ENCODE measurements at places on chromosomes 4 and X.

- DNase-seq: no peak
These were observed 23.0 kb upstream of the PPA2 start for GRCh38 chr4:105496899-105497298.

DNA sequence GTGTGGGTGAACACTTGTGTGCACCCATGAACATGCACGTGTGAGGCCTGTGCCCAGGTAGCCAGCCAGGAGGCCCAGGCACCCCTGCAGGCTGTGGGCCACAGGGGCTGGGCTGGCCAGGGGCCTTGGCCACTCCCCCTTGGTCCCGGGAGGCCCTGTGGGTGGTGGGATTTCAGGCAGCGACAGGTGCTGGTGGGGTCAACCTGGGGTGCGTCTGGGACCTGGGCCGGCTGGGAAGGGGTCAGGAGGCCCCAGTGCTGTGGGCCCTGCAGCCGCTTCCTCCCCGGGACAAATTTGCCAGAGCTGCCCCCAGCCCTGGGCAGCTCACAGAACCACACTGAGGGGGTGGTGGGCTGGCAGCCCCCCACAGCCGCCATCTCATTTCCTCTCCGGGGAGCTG, 7.9 kb downstream of the FGFRL1 start:
- no peak for DNase-seq

GRCh38 chr4:79429113-79429903, 21.3 kb upstream of the GK2 start:
- DNase-seq: no peak

- DNase-seq: no peak
These were observed at the start of gene MAP7D2 for GRCh38 chrX:20116577-20117240. Gene MAP7D2, minus strand, starts transcription at chrX:20116907. Its CDS starts 28 bp downstream, at chrX:20116879.

DNA sequence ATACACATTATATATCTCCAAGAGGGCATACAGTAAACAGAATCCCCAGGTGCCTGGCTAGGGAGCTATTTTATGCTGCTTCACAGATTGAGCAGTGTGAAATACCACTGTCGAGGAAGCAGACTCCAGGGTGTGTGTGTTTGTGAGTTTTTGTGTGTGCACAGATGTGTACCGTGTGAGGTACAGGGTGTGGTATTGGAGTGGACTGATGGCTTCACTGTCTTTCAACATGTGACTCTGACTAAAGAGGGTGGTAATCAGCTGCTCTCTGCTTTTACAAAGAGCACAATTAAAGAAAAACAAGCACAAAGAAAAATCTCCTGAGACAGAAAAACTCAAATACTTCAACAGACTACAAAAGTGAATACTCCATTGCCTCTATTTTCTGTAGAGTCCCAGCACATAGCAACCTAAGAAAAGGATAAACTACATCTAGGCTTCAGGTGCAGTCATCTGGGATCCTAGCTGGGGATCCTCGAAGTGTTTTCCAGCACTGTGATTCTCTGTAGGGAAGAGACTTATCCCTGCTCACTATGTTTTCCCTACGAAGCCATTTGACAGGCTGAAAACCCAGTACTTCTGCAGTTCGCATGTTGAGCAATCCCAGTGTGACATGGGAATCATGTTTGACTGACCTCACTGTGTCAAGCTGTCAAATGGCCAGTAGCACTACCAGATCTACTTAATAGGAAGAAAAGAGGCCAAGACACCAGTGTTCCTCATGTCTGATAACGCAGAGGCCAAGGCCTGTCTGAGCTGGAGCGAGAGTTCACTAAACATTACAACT, 100.3 kb downstream of the CDS1 start:
- no peak for DNase-seq

DNA sequence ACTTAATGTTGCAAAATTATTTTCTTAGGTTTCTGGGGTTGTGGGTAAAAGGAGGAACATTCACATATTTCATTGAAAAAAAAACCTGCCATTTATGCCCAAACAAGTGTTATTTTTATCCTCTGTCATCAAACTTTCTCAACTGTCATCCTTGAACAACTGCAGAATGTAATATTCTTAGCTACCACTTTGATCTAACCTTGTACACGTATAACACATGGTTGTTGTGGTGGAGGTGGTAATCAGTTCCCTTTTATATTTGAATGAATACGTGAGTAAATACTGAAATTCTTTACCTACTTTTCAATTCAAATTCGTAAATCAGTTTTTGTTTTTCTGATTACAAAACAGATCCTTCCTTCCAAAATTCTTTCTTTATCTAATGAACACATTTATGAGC, 3.8 kb upstream of the AMMECR1 start:
- DNase-seq: no peak

- DNase-seq: no peak
These were observed 256.3 kb downstream of the KCNIP4 start for GRCh38 chr4:21692241-21692640.

- DNase-seq: no peak
These were observed 540.9 kb downstream of the PPP4R3C start for GRCh38 chrX:26922278-26922677.

- no peak for DNase-seq
These were observed 60.9 kb downstream of the UGT8 start for GRCh38 chr4:114659386-114660008.

DNA sequence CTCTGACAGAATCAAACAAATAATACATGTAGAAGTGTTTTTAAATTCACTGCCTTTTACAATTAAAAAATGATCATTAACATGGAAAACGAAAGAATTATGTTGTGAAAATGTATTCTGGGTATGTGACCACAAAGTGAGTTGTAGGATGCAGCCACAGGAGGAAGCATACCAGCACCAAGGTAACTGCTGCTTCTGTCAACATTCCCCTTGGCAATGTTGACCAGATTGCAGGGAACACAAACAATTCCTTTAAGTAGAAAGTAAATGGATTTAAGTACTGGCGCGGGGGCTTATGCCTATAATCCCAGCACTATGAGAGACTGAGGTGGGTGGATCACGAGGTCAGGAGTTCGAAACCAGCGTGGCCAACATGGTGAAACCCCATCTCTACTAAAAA, 1877.9 kb upstream of the PCDH7 start:
- DNase-seq: no peak

DNA sequence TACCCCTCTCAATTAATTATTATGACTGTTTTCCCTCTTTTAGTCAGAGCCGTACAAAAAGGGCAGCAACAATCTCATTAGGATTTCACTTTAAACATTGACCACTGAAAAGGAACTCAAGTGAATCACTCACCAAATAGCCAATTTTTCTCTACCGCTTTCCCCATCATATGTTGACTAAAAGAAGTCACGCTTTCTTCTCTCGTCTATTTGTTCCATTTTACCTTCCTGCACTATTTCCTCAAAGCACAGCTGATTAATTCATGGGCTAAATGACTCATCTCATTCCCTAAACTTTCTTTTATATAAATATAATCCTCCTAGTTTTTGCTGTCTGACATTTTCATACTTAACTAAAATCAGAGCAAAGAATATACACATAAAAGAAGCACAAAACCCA, 8.2 kb downstream of the MID1 start:
- DNase-seq: no peak

DNA sequence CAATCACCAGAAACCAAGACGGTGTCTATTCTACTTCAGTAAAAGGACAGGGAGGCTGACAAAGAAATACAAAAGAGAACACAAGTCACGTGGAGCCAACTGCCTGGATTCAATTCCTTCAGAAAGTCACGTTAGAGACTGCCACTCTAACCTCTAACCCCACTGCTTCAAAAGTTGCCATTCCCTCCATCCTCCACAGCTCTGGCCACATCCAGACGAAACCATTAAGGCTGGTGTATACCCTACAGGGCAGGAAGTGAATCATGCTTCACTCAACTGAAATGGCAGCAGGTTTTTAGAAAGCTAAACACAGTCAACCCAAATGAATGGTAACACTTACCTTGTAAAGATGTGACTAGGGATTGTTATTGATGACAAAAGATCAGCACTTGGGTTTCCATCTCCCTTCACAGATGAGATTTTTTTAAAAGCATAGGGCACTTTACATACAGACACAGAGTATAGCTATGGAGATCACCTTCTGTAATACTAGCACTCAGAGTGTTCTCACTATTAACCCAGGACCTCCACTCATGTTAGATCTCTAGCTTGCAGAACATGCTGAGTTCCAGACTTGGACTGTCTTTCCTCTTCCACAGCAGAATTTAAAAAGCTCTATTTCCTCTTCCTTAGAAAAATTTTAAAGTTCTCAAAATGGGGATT, 37.4 kb downstream of the MAML3 start:
- DNase-seq: no peak

- DNase-seq: no peak
These were observed 314.6 kb upstream of the CASK start for GRCh38 chrX:42237956-42238355.

GRCh38 chr4:54093324-54094240, 6.4 kb upstream of the GSX2 start:
- no peak for DNase-seq

DNA sequence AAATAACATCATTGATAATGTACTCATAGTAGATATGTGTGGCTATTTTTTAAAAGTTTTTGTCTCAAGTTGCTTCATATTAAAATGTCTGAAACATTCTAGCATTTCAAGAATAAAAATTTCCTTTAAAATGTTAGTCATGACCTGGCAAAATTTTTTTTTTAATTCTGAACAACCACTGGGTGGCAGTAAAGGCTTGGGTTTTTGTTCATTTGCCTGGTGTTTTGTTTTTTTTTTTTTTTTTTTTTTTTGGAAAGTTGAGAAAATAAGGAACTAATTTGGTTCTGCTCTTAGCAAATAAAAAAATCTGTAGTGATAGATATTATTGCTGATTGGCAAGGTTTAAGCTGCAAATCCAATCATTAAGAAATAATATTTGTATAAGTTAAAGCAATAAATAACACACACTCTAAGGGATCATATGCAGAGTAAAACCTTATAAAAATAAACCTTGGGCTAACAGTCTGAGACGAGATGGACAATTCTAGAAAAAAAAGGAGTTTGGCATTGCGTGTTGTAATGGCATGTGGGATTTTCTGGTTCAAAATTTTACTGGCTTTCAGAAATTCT, 81.4 kb downstream of the CEP44 start:
- no peak for DNase-seq

DNA sequence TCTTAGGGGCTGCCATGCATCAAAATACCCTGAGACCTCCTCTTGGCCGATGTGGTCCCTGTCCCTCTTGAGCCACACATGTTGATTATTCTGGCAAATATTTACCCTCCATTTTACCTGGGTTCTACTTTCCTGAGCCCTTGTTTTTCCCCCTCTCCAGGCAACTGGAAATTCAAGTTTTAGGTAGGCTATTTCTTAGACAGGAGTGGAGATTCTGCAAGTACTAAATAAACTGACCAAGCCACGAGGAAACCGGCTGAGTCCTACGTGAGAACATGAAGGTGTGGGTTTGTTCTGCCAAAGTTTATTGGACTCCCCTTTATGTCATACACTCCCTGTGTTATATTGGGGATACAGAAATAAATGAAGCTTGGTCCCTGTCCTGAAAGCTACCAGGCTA, 88.1 kb downstream of the RTL5 start:
- DNase-seq: no peak

DNA sequence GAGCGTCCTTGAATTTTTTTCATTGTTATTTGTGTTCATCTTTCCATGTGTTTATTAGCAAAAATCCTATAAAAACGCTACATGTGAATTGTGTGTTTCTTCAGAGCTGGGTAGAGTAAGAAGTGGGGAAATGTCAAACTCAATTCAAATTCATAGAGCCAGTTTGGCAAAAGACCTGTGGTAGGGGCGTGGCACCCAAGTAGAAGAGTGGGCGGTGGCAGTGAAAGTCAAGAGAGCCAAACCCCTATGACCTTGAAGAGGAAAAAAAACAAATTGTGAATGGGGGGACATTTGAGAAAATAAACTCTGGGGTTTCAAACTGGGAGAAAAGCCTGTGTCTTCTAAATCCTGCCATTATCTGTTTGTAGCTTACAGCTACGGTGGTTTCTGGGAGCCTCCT, 4.4 kb upstream of the FOXO4 start:
- no peak for DNase-seq

DNA sequence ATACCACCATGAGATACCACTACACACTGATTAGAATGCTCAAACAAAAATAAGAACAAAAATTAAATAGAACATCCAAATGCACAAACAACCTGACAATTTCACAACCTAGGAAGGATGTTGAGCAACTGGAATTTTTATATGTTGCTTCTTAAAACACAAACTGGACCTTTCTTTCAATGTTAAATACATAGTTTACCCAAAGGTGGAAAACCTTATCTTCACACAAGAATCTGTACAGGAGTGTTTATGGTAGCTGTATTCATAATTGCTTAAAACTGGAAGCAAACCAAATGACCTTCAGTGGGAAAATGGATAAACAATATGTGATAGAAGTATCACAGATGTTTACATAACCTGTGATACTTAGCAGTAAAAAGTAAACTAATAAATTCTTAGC, 573.8 kb downstream of the MAGEB5 start:
- DNase-seq: no peak

GRCh38 chr4:28287831-28288233, 1427.2 kb downstream of the STIM2 start:
- no peak for DNase-seq

GRCh38 chr4:2731907-2732317, 24.2 kb downstream of the TNIP2 start:
- no peak for DNase-seq

DNA sequence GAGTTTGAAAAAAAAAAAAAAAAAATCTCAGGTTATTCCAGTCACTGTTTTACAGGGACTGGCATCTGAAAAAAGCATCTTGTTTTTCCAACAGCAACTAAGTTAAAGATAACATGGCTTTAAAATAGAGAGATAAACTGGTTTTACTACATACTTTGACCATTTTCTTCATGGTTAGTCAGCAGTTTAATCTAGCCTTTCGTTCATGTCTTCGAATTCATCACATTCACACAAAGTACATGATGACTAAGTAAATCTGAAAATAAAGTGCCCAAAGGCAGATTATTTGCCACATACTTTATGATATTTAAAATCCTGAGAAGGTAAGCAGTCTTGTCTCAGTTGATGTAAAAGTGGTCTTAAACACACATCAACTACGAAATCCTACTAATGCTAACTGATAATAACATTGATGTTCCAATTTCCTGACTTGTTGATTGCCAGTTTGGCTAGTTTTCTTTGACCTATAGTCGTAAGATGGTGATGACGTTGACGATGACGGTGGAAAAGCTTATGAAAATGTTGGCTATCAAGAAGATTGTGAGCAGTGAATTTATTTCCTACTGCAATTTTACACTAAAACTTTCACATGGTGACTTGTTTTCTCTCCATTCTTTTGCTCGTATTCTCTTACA, 540.5 kb upstream of the BOD1L1 start:
- DNase-seq: no peak

DNA sequence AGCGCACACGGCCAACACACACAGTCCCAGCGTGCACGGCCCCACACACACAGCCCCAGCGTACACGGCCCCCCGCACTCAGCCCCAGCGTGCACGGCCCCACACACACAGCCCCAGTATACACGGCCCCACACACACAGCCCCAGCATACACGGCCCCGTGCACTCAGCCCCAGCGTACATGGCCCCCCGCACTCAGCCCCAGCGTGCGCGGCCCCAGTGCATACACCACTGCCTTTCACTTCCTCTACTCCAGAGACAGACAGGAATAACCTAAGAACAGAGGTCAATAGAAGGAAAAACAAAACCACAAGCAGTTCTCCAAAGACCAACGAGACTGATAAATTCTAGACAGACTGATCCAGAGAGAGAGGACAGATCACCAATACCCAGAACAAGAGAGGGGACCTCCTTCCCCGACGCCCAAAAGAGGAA, 17.1 kb downstream of the GAK start:
- DNase-seq: no peak

- no peak for DNase-seq
These were observed 35.7 kb upstream of the INTS6L start for GRCh38 chrX:135484641-135485289.

- no peak for DNase-seq
These were observed 119.1 kb downstream of the MBNL3 start for GRCh38 chrX:132369617-132370326.
